ENCODE measurements at places on chromosomes 6 and 20.
A peak's percentile ranks its signal among the peaks of the same experiment; 100 is the strongest.

GRCh38 chr6:168180548-168181011 is 101.6 kb upstream of the FRMD1 start:
- no peak for DNase-seq

GRCh38 chr20:48697845-48698491 is 129.8 kb downstream of the PREX1 start:
- peak; percentile 8 for DNase-seq

DNA sequence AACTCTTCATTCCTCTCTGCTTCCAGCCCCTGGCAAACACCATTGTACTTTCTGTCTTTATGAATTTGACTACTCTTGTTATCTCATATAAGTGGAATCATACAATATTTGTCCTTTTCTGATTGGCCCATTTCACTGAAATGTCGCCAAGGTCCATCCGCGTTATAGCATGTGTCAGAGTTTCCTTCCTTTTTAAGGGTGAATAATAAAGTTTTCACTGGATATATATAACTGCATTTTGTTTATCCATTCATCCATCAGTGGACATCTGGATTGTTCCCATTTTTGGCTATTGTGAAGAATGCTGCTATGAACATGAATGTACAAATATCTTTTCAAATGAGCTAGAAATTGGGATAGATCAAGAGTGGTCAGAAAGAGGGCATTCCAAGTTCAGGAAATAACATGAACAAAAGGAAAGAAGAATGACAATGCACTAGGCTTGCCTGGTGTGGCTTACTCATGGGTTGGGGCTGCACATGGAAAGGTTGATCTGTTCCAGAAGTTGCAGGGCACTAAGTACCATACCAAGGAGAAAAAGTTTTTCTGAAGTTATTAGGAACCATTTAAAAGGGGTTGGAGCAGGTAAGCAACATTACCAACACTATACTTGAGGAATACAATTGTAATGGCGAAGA is 10.0 kb upstream of the L3MBTL3 start:
- DNase-seq: no peak

DNA sequence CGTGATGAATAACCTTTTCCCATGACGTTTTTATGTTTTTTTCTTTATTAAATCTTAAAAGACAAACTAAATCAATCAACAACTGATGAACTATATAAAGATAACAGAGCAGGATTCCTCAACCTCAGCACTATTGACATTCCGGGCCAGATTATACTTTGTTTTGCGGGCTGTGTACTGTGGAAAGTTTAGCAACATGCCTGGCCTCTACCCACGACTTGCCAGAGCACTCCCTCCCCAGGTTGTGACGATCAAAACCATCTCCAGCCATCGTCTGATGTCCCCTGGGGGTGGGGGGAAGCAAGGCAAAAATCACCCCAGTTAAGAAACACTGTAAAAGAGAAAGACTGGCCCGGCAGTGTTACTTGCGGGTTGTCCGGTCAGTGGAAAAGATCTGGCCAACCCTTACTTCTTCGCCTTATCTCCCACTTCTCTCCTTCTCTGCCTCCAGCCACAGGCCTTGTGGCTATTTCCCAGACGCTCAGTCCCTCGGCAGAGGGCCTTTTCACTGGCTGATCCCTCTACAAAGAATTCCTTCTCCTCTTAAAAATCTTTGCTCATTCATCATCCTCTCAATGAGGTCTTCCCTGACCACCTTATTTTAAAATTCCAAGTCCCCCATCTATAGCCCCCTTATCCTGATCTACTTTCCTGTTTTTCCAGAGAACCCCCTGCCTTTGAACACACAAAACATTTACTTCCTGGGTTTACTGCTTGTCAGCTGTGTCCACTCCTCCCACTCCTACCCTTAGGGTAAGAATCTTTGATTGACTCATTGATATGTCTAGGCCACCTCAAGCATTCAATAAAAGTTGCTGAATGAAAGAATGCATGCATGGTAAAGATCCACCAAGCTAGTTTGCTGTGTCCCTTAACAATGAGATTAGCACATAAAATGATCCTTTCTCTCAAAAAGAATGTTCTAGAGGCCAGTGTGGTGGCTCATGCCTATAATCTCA is 14.7 kb upstream of the RAB22A start:
- DNase-seq: no peak

- DNase-seq: no peak
Measured at GRCh38 chr20:326645-327185, 1.4 kb downstream of the SOX12 start.

- DNase-seq: no peak
Measured at GRCh38 chr6:47196113-47196512, 113.6 kb downstream of the TNFRSF21 start.

- no peak for DNase-seq
Measured at GRCh38 chr6:22239261-22239921, 57.4 kb downstream of the PRL start.

DNA sequence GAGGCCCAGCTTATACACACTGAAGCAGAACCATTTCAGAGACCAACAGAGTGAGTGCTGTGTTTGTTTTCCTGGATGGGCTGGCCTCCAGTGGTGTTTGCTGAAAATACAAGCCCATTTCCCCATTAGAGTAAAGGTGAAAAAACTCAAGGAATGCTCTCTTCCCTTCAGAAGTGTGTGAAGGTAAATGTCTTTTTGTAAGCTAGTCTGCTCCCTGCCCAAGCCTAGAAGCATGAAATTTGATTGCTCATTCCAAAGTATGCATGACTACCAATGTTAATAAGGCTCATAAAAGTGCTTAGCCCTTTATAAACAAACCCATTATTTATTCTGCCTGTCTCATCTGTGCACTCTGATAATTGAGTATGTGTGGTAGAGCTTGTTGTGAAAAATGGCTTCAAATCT is 59.1 kb downstream of the ADGRF1 start:
- no peak for DNase-seq

DNA sequence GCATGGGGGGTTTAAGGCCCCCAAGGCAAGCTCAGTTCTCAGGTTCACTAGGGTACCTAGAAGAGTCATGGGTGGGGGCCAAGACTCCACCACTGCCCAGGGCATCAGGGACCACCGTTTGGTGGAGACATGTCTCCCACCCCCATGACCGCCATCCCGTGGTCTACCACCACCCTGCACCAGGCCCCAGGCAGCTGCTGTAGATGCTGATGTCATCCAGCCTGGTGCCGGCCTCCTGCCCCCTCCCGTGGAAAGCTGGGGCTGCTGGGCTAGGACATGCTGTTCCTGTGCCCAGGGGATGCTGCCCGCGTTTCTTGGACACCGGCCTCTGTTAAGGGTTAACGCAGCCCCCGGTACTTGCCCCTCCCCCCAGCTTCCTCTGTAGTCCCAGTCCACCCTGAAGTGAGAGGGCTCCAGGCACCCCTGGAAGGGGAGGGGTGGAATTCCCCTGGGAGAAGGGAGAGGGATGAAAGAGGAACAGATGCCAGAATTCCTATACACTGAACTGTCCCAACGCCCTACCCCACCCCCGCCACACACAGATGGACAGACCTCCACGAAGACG is 587 bp downstream of the IP6K3 start:
- no peak for DNase-seq

DNA sequence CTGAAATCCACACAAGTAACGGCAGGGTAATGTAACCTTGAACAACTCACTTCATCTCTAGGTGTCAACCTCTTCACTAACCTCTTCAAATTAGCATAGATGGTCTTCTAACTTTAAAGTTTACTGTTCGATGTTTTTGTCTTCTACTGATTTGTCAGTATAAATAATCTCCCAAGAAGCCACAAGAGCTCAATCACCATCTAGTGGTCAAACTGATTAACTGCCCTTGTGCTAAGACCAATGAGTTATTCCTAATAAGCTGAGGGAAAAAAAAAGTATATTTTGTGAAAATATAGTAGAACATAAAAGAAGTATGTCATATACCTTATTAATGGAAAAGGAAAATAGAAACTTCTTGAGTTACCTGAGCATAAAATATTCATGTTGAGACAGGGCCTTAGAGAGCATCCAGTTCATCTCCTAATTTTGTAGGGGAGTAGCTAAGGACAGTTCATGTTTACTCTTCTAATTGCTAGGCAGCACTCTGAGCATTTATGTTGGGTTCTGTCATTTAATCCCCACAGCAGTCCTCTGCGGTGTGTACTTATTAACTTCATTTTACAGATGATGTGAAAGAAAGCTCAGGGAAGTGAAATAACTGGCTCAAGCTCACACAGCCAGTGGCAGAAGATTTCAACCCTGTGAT is 317.1 kb downstream of the ESR1 start:
- no peak for DNase-seq

- DNase-seq: no peak
Measured at GRCh38 chr6:106685833-106686232, 56.5 kb downstream of the QRSL1 start.

GRCh38 chr6:157561414-157561790 is 180.4 kb downstream of the ZDHHC14 start:
- no peak for DNase-seq

DNA sequence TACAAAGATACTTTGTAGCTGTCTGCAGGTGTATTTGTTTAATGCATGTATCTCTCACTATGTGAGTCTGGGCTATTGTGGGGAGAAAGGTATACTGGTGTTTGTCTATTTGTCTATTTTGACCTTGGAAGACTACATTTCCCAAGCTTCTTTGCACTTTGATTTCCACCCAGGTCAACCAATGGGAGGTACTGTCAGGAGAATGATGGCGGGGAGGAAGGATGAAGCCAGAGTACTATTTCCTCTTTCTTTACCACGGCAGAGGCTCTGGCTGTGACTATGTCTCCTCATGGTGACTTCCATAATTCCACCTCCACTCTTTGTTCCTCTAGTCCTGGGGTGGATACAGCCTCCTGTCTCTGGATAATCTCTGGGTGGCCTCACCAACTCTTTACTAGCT is 23.1 kb downstream of the LBP start:
- no peak for DNase-seq

DNA sequence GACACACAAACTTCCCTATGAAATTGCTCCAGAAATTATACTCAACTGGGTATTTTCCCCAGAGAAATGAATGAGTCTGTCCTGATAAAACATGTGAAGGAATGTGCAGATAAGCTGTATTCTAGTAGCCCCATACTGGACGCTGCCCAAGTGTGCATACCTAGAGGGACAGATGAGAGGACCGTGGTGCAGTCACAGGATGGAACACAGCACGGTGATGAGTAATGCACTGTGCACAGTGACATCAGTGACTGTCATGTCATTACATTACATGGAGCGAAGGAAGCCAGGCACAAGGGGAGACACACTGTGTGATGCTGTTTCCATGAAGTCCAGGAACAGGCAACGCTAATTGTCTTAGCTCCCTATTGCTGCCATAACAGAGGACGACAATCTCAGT is 155.5 kb downstream of the CDH4 start:
- no peak for DNase-seq

DNA sequence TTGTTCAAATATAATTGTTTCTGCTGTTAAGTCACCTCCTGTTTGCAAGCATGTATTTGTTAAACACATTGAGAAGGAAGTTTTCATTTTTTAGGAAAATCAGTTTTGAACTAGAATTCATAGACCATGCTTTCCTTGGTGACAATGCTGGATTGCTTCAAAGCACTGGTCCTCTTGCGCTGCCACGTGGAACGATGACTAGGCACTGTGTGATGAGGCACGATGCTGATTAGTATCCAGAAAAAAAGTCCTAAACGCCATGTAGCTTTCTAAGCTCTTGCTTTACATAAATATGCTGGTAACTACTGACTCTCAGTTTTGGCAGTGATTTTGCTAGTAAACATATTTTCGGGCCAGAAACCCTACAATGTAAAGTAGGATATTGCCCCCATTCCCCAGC is 11.1 kb upstream of the EXOC2 start:
- DNase-seq: no peak

- DNase-seq: peak; percentile 62
Measured at GRCh38 chr6:26331218-26332073, 33.6 kb upstream of the BTN3A2 start.

- DNase-seq: no peak
Measured at GRCh38 chr20:32072168-32072750, 20.2 kb downstream of the HCK start.

DNA sequence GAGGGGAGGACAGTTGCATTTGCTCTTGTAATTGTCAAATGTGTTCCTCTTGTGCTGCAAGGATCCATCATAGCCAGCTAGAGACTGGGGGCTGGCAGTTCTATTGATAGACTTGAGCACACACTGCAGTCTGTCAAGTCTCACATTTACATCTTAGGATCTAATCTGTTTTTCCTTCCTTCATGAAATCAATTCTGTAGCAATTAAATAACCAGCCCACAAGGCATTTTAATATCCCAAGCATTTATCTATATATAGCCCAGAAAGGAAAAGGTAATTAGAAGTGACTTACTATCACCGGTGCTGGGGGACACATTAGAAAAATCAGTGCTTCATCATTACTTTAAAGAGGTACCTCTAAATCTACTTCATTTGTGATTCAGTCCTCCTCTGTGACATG is 143.0 kb upstream of the STXBP5 start:
- DNase-seq: no peak

GRCh38 chr20:22586645-22587310 is 2.4 kb upstream of the FOXA2 start:
- DNase-seq: no peak

DNA sequence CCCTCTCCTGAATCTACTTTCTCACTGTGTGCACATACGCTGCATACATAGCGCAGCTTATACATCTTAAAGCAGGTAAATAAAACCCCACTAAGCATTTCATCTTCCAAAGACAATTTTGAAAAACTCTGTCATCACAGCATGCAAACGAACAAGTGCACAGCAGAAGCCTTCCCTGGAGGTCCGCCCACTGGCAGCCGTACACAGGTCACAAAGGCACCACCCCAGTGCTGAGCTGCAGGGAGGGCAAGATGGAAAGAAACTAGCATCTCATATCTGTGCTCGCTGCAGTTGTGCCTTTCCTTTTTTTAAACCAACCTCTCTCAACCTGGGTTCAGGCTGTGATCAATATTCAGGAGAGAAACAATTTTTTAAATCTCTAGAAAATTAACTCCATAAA is 73.3 kb downstream of the HUS1B start:
- DNase-seq: no peak

DNA sequence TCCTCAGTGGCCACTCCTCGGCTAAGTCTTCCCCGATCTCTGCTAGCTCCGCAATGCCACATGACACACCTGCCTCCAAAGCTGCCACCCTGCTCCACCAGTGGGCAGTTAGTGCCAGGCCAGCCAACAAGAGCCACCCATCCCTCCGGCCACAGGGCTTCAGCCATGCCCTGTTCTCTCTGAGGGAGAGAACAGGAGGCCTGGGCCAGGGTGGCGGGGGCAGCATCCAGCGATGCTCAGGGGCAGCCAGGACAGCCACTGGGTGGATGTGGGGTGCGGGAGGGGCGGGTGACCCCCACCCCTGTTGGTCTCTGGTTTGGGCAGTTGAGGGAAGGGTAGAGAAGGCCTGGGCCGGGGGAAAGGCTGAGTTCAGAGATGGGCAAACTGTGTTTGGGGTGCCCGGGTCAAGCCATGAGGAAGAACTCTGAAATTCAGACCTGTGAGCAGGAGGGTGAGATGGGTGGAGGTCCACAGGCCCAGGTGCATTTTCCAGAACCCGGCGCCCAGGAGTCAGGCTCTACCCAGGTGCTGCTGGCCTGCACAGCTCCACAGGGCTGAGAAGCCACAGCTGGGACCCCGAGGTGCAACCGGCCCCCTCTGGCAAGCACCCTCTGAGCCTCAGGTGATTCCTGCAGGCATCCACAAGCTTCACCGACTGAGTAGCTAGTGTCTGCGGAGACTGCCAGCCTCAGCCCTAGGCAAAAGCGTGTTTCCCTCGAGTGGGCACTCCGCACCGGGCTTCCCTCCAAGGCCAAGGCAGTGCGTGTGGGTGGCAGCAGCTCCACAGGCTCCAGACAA is 91.1 kb downstream of the SULF2 start:
- no peak for DNase-seq

- DNase-seq: no peak
Measured at GRCh38 chr6:11830105-11830504, 51.5 kb upstream of the ADTRP start.

GRCh38 chr20:58900397-58900796 is 47.9 kb downstream of the GNAS start:
- DNase-seq: no peak
